Suppressor macrophage treated with lipopolysaccharide for 1 hour (primary cell): ENCODE measurements at places on chromosomes 7 and 10.

DNA sequence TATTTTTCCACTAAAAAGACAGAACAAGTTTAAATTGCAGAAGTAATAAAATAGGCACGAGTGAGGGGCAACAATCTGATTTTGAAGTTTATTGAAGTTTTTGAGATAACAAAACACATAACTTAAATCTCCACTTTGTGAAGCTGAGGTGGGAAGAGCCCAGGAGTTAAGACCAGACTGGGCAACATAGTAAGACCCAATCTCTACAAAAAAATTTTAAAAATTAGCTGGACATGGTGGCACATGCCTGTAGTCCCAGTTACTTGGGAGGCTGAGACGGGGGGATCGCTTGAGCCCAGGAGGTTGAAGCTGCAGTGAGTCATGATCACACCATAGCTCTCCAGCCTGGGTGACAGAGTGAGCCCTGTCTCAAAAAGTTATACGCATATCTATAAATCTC lies 11.2 kb downstream of the UPF2 start:
- no peak for DNase-seq

GRCh38 chr7:28550580-28551186 lies 138.4 kb downstream of the CREB5 start:
- DNase-seq: no peak

- DNase-seq: no peak
Observed at GRCh38 chr7:70120851-70121250, 522.6 kb downstream of the AUTS2 start.

- DNase-seq: no peak
Observed at GRCh38 chr10:31374146-31374696, 55.2 kb downstream of the ZEB1 start.

DNA sequence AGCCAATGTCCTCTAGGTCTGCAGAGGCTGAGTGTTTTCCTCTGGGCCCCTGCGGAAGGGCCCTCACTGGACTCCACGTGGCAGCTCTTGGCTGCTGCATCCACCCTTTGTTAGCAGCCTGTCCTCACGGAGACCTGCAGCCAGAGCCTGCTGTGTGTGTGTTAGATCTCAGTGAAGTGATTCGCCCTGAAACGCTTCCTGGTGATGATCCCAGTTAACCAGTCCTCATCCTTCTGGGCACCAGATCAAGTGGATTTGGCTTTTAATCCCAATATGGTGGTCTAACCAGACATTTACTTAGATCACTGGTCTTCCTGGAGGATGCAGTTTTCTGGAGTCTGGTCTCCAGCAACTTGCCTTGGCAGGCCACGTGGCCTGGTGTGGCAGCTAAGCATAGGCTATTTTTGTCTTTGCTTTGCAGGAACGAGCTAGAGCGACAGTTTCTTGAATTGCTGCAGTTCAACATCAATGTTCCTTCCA lies 39.5 kb upstream of the GJD4 start:
- no peak for DNase-seq
